Activated CD4-positive, alpha-beta T cell treated with anti-CD3 and anti-CD28 coated beads, Interleukin-2, amount 50 U/mL, for 24 hours (primary cell): ENCODE measurements at places on chromosomes 13 and 19.

DNA sequence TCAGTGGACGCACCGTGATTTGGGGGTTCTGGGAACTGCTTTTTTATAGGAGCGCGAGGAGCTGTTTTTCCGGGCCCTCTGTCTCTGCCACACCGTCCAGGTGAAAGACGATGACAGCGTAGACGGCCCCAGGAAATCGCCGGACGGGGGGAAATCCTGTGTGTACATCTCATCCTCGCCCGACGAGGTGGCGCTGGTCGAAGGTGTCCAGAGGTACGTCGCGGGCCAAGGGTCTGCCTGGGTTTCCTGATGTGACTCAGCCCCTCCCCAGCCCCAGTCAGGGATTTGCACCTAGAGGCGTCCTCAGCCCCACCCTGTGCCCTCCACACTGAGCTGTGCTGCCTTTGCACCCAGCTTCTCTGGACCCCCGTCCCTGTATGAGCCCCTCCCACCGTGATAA, 136.2 kb upstream of the MCF2L start:
- no peak for DNase-seq

DNA sequence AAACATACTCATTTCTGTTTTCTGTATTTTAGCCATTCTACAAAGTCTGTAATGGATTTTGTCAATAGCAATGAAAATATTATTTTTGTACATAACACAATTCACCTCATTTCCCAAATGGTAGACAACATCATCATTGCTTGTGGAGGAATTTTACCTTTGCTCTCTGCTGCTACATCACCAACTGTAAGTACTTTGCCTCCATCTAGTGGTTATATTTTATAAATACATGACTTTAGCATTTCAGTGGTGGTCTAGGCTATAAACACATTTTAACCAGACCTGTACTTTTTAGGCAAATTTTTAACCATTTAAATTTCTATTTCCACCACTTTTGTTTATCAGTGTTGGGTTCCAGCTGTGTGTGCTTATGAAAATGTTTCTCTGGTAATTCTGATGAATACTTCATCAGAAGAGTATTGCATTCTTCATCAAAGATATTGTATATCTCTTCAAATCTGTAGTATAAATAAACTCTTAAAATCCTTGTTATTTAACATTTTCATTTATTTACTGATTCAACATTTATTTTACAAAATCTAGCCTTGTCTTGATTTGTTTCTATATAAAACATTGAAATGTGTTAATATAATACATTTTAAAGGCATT, 222.4 kb downstream of the NBEA start:
- no peak for DNase-seq

DNA sequence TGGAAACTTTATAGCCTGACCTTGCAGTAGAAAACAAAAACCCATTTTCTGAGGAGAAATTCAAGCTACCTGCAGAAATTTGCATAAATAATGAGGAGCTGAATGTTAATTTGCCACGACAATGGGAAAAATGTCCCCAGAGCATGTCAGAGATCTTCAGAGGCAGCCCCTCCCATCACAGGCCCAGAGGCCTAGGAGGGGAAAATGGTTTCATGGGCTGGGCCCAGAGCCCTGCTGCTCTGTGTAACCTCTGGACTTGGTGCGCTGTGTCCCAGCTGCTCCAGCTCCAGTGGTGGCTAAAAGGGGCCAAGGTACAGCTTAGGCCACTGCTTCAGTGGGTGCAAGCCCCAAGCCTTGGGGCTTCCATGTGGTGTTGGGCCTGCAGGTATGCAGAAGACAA, 257.9 kb downstream of the NHLRC3 start:
- no peak for DNase-seq

GRCh38 chr19:35619290-35619923, 6.9 kb downstream of the HAUS5 start:
- DNase-seq, result no peak

GRCh38 chr19:6828698-6829633, 56.5 kb downstream of the VAV1 start:
- no peak for DNase-seq

DNA sequence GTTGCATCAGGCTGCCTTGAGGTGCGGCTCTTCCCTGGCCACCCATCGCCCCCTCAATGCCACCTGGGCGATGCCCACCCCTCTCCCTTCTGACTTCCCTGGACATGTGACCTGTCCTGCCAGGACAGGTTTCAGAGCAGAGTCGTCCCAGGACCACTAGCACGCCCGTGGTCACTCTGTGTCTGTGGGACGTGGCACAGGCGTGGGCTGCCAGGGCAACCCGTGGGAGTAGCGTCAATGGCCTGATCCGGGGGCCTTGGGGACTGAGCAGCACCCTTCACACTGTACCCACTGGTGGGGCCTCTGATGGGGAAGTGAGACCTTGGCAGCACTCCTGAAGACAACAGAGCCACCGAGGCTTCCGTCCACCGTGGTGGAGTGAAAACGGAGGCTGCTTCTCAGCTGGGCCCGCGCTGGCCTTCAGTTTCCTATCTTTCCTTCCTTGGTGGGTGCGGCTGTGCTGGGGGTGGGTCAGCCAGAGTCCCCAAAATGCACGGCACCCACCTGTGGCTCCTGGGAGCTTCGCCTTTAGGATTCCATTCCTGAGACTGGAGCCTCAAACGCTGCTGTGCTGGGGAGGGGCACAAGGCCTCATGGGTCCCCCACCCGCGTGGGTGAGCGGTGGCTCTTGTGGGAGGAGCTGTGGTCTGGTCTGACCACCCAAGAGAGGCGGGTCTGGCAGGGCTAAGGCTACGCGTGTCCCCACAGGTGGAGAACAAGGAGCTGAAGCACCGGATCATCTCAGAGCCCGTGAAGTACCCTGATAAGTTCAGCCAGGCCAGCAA, 26.7 kb upstream of the TMEM255B start:
- no peak for DNase-seq

- no peak for DNase-seq
Measured at GRCh38 chr13:65473196-65473595, 1756.9 kb downstream of the PCDH9 start.

DNA sequence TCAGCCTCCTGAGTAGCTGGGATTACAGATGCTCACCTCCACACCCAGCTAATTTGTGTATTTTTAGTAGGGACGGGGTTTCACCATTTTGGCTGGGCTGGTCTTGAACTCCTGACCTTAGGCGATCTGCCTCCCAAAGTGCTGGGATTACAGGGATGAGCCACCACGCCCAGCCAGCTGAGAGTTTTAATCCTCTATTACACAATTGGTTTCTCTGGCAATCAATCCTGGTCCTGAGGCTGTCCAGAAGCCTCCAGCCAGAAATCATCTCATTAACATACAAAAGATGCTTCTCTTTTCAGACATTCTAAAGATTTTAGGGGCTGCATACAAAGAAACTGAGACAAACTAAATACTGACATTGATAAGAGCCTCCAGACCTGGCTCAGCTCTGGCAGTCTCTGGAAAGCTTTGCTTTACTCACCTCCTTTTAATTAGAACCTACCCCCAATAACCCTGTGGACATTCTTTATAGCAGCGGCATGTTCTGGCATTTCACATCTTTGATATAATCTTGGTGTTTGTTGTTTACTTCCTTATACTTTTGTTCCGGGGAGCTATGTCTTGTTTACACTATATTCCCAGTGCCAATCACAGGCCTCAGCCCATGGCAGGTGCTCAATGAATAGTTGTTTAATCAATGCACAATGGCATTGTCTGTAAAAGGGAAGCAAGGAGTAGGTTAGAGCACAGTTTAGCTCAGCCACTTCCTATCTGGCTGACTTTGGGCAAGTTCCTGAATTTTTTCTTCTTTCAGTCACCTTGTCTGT, 4.1 kb upstream of the ZNF724 start:
- no peak for DNase-seq

GRCh38 chr19:41701401-41702075, 6.9 kb upstream of the CEACAM5 start:
- no peak for DNase-seq
